ENCODE measurements at places on chromosomes 7 and 10.
A peak's percentile ranks its signal among the peaks of the same experiment; 100 is the strongest.

- DNase-seq = peak; percentile 5
Observed at GRCh38 chr7:127581716-127582115, 3.7 kb downstream of the GCC1 start.

GRCh38 chr10:24162206-24162985 lies 46.5 kb upstream of the KIAA1217 start:
- DNase-seq = no peak

DNA sequence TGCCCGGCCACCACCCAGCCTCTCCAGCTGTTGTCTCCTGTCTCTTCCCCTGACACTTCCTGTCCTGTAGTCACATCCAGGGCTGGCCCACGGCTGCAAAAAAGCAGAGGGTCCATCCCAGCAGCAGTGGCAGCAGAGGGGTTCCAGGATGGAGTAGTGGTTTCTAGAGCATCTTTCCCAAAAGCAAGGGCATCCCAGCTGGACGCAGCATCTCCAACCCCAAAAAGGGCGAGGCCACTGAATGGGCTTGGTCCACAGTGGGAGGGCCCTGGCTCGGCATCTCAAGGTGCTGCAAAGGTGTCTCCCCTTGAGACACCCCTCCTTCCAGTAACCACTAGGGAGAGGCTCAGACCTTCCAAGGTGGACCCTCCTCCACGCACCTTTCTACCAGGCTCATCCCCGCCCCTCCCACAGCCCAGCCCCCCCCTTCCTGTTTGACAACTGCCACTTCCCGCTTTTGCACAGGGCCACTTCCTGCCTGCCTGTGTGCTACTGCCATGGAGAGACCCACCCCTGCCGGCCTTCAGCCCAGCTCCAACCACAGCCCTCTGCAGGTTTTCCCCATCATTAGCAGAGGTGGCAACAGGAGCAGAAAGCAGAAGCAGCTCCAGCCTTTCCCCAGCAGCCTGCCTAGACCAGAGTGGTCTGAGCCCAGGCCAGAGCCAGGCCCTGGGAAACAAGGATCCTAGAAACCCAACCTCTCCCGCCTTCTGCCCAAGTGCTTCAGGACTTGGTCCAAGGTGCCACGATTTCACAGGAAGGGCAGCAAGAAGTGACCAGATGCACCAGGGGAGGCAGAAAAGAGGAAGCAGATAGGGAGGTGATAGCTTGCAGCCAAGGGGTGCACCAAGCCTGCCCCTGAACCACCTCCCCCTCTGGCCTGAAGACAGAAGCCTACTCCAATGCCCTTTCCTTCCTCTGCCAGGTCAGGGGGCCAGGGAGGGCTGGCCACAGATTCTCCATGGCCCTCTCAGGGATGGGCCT lies 8.6 kb downstream of the CAMK2G start:
- DNase-seq = no peak

- DNase-seq = no peak
Observed at GRCh38 chr7:110988348-110988747, 102.6 kb upstream of the LRRN3 start.

DNA sequence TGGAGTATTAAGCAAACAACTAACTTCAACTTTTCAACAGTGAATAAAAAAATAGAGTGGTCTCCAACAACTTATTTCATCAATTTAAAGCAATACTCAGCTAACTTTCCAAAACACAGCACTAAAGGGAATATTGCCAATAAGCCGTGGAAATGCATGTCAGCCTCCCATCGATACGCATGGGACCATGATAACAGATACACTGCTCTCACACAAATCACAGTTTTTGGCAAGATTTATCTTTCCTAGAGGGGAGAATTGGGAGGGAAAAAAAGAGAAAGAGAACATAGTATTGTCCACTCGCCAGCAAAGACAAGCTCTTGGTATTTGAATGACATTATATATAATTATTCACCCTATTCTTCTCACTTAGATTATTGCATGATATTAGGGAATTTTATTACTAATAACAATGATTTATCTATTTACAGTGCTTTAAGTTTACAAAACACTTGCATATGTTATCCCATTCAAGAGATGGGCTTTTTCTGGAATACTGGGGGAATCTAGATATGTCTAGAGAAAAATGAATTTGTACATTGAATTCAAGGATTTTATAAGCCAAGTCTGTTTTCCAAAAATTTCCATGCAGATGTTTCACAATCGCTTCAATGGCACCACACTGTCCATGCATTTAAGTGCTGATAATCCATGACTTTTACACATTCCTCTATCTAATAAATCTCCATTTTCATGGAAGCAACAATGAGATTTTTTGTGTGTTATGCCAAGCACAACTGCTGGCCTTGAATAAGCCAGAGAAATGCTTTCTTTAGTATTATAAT lies 194.0 kb upstream of the MGMT start:
- no peak for DNase-seq

- peak; percentile 29 for DNase-seq
Observed at GRCh38 chr7:136677471-136678365, 190.7 kb upstream of the CHRM2 start.

- DNase-seq = no peak
Observed at GRCh38 chr7:146172112-146172511, 55.5 kb downstream of the CNTNAP2 start.
